HCT116 (cell line): ENCODE measurements at places on chromosomes 6 and 20. TPM values are rescaled to one million over a fixed set of nuclear protein-coding genes. Genes with fewer than 3 reads are reported as not detected.

Gene KHDC1L
- total RNA-seq: 5.4 TPM

Gene AARS2
- total RNA-seq: 14.9 TPM

Gene SOBP
- 2.6 TPM for total RNA-seq

Gene SIGLEC1
- 0.17 TPM for total RNA-seq

Gene FKBP5
- total RNA-seq: 50.3 TPM

Gene PRDM13
- total RNA-seq: not detected

Gene MTG2
- total RNA-seq: 43.3 TPM

Gene SLC32A1
- total RNA-seq: not detected

Gene CCND3
- total RNA-seq: 26.6 TPM

Gene SYNDIG1
- total RNA-seq: not detected

Gene PPP1R14C
- total RNA-seq: 7.8 TPM

GRCh38 chr20:50366270-50367103 lies 143.7 kb upstream of the PTPN1 start:
- no peak overlapping the region for H3K27ac ChIP-seq
- DNase-seq: no peak
- H3K36me3 ChIP-seq: no peaks in the 10 kb centered on the region
- no peaks in the 10 kb centered on the region for H3K27me3 ChIP-seq
- peaks cover 11% of the 10 kb centered on the region; the same call in 1 of the 2 replicates for H3K4me1 ChIP-seq

GRCh38 chr20:3330046-3330741 lies 77.3 kb downstream of the DNAAF9 start:
- DNase-seq: no peak
- no peak overlapping the region for H3K4me3 ChIP-seq
- H3K27me3 ChIP-seq: no peaks in the 10 kb centered on the region
- no peaks in the 10 kb centered on the region for H3K36me3 ChIP-seq
- no peaks in the 10 kb centered on the region for H3K4me1 ChIP-seq

GRCh38 chr6:133083248-133083967 lies 157.7 kb upstream of the EYA4 start:
- DNase-seq: no peak
- no peak overlapping the region for H3K27ac ChIP-seq
- no peaks in the 10 kb centered on the region for H3K36me3 ChIP-seq
- H3K4me3 ChIP-seq: no peak overlapping the region

- no peaks in the 10 kb centered on the region for H3K4me1 ChIP-seq
- DNase-seq: no peak
- H3K27ac ChIP-seq: no peak overlapping the region
- H3K27me3 ChIP-seq: no peaks in the 10 kb centered on the region
- no peak overlapping the region for H3K4me3 ChIP-seq
These were observed 10.6 kb downstream of the NRN1 start for GRCh38 chr6:5995949-5996713.

GRCh38 chr6:81215092-81215432 lies 537.4 kb downstream of the TENT5A start:
- H3K4me3 ChIP-seq: no peak overlapping the region
- no peaks in the 10 kb centered on the region for H3K27me3 ChIP-seq
- no peaks in the 10 kb centered on the region for H3K4me1 ChIP-seq
- DNase-seq: no peak
- no peaks in the 10 kb centered on the region for H3K36me3 ChIP-seq

DNA sequence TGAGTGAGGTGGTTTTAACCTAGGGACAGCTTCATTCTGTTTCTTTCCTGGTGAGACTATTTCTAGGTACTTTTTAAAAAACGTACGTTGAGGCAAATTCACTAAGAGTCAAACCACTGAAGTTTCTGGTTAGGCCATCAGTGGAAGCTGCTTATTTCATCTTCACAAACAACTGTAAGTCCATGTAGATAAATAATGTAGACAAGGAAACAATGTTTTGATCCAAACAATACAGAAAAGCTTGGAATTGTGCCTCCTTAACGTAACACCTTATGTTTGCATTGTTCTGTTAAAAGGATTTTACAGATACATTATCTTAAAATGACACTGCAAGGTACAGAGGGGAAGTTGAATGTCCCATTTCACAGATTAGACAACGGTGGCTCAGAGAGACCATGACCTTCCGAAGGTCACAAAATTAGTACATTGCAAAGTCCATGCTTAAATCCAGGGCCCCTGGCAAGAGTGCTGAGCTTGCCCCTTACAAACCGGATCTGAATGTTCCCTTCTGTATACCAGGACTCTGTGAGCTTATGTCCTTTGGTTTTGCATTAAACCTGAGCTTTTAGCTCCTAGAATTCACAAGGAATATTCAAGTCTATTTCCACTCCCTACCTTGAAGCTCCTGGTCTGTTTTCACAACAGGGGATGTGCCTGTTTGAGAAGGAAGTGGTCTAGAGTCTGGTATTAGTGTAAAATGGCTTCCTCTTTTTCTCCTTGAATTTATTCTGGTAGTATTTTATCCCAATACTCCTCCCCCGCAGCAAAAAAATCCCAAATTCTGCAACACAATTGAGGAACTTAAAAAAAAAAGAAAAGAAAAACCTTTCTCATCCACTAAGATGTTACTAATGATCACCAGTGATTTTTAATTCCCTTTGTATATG lies 28.9 kb upstream of the ZNF217 start:
- peak overlapping the region; percentile 93 for H3K27ac ChIP-seq
- peak overlapping the region; percentile 15 for H3K4me3 ChIP-seq
- DNase-seq: no peak
- H3K4me1 ChIP-seq: peaks cover 50% of the 10 kb centered on the region

GRCh38 chr6:4113649-4114048 lies 21.7 kb downstream of the ECI2 start:
- H3K36me3 ChIP-seq: peaks cover 5% of the 10 kb centered on the region; the same call in 1 of the 2 replicates
- no peak overlapping the region for H3K27ac ChIP-seq
- no peaks in the 10 kb centered on the region for H3K27me3 ChIP-seq

DNA sequence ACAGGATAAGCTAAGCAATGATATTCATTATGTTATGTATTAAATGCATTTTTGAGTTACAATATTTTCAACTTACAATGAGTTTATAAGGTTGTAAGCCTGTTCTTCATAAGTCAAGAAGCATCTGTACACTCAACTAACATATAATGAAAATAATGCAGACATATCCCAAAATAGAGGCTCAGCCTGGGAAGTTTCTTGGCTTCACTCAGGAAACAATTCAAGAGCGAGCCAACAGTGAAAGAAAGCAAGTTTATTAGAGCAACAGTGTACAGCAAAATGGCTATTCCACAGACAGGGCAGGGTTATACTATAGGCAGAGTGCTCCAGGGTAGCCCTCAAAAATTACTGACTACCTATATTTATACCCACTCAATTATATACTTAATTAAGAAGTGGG lies 1581.8 kb downstream of the HACE1 start:
- H3K4me3 ChIP-seq: no peak overlapping the region
- no peaks in the 10 kb centered on the region for H3K27me3 ChIP-seq
- DNase-seq: no peak
- no peak overlapping the region for H3K27ac ChIP-seq

DNA sequence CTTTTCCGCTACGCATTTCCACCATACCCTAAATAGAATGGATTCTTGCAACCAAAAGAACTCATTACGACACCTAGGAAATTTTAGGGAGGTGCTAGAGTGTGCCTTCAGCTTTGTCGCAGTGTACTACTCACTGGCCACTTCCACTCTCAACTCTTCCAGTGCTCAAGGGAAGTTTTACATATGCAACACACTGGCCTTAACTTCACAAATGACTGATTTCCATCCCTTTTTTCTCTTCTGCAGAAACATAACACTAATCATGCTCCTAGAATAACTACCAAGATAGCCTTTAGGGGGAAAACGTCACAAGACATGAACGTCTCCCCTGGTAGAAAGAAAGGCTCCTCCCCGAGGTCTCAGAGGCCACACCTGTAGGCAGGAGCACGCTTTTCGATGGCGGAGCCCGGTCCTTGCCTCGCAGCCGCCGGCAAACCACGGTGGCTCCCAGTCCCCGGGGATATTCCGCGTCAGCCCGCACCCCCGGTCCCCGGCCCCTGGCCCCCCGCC lies 584 bp downstream of the LYRM4 start:
- H3K27ac ChIP-seq: peak overlapping the region; percentile 39; the same call in 1 of the 2 replicates
- no peaks in the 10 kb centered on the region for H3K27me3 ChIP-seq
- peak overlapping the region; percentile 92 for H3K4me3 ChIP-seq
- peaks cover 8% of the 10 kb centered on the region for H3K4me1 ChIP-seq

DNA sequence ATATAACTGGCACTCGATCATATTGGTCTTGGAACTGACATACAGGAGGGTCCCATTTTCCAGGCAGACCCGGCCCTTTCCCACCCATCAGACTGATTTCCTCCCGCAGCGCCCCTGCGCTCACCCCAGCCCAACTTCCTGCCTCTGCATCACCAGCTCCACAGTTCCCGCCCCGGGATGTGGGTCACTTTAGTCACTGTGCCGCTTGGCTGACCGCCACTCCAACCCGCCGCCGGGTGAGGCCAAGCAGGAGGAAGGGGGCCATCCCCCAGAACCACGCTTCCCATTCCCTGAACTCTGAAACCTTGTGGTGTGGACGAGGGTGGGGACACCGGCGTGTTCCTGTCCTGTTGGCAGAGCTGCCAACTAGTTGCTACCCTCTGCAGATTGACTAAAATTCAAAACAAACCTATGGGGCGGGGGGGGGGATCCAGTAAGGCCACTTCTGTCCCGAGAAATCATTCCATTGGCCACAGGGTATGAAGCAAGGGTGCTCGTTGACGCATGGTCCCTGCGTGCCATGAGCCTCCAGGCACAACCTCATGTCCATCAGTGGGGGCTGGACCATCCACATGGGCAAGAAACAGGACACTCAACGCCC lies 12.3 kb downstream of the TGM2 start:
- peaks cover 18% of the 10 kb centered on the region for H3K4me1 ChIP-seq
- no peak overlapping the region for H3K4me3 ChIP-seq
- no peaks in the 10 kb centered on the region for H3K36me3 ChIP-seq
- H3K27me3 ChIP-seq: no peaks in the 10 kb centered on the region
- H3K27ac ChIP-seq: no peak overlapping the region

DNA sequence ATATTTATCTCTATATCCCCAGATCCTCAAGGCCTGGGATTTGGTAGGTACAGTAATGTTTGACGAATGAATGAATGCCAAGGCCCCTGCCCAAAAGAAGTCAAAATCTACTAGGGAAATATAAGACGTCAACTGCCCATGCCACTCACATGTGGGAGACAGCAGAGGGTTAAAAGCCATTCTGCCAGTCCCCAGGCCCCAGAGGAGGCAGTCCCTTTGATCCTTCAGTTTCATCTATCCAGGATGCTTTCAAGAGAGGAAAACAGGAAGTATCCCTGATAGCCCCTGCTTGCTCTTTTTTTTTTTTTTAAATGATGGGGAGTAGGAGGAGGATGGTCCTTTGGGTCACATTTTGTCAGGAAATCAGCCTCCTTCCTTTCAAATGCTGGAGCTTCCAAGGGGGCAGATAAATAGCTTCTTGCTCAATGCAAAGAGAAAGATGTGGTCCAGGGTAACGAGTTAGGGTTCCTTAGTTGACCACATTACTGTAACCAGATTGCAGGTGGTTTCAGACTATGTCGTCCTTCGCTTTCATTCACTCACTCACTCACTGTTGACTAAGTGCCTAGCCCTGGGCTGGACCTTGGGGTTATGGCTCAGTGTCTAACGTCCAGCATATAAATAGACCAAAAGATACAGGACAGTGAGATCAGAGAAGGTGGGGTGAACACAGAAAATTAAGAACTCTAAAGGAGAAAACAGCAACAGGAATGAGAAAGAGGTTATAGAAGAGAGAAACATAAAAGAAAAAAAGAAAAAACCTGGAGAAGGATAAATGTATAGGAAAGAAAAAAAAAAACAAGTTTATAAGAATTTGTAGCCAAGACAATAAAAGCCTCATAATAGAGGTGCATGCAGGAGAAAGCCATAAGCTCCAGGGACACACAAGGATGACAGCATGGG lies 64.6 kb upstream of the PIM1 start:
- no peaks in the 10 kb centered on the region for H3K27me3 ChIP-seq
- no peak overlapping the region for H3K27ac ChIP-seq
- no peaks in the 10 kb centered on the region for H3K36me3 ChIP-seq
- no peak for DNase-seq
- H3K4me1 ChIP-seq: peaks cover 29% of the 10 kb centered on the region

DNA sequence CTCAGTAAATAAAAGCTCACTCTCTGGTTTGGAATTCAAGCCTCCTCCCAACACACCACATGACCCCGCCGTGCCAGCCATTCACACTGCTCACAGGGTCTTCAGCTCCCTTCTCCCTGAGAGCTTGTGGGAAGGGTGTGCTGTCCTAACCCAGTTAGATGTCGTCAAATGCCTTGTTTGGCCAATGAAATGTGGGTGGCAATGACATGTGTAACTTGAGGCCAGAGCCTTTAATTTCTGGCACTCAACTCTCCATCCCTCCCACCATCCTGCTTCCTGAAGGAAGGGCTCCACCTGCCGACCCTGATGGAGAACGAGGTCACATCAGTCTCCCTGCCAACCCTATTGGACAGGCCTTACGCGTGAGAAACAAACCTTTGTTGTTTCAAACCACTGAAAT lies 224.5 kb upstream of the AGPAT4 start:
- no peak overlapping the region for H3K27ac ChIP-seq
- no peak overlapping the region for H3K4me3 ChIP-seq
- DNase-seq: peak; percentile 66
- no peaks in the 10 kb centered on the region for H3K36me3 ChIP-seq
- H3K4me1 ChIP-seq: no peaks in the 10 kb centered on the region; the same call in 1 of the 2 replicates
- H3K27me3 ChIP-seq: no peaks in the 10 kb centered on the region

DNA sequence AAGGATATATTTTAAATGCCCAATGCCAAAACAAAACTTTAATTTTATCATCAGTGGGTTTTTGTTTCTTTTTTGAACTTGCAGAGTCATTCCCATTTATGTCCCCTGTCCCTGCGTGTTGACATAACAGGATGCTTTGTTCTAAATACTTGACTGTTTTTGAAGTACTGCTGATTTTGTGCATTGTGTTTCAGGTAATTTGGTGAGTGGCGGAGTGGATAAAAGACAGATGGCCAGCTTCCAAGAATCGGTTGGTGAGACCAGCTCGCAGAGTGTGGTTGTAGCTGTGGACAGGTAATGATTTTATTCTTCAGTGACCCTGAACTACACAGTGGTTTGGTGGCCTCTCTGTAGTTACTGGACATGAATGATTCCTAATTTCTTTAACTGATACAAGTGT lies 50.5 kb upstream of the CSE1L start:
- H3K27me3 ChIP-seq: no peaks in the 10 kb centered on the region
- no peak overlapping the region for H3K27ac ChIP-seq
- H3K36me3 ChIP-seq: peaks cover 41% of the 10 kb centered on the region; the same call in 1 of the 2 replicates
- H3K4me3 ChIP-seq: no peak overlapping the region

DNA sequence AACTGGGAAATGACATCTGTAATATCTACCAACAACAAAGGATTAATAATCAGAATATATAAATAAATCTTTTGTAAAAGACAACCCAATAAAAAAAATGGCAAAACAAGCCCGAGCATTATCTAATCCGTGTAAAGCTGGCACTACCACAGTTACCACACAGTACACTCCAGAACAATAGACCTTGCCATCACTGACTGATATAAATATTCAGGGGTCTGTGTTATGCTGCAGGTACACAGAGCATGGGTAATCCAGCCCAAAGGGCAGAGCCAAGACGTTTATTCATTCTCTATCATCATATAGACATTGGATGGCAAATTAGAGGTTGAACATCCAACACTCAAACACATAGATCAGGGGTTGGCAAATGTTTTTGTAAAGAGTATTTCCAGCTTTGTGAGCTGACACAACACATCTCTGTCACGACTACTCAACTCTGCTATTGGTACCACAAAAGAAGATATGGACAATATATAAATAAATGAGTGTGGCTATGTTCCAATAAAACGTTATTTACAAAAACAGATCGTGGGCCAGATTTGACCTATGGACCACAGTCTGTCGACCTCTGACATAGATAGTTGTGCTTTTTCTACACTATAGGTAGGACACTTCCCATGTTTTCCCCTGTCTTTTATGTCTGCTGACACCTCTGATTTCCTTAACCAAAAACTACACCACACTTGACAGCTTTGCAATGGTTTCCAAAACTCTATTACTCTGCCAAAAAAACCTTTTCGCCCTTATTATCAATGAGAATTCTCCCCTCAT lies 4.5 kb downstream of the NCOA6 start:
- no peak overlapping the region for H3K27ac ChIP-seq
- H3K36me3 ChIP-seq: no peaks in the 10 kb centered on the region
- no peaks in the 10 kb centered on the region for H3K27me3 ChIP-seq
- no peak overlapping the region for H3K4me3 ChIP-seq
- no peak for DNase-seq
- peaks cover 12% of the 10 kb centered on the region for H3K4me1 ChIP-seq
